Activated naive CD4-positive, alpha-beta T cell (primary cell): ENCODE measurements at places on chromosomes 13 and 19.
A peak's percentile ranks its signal among the peaks of the same experiment; 100 is the strongest.

DNA sequence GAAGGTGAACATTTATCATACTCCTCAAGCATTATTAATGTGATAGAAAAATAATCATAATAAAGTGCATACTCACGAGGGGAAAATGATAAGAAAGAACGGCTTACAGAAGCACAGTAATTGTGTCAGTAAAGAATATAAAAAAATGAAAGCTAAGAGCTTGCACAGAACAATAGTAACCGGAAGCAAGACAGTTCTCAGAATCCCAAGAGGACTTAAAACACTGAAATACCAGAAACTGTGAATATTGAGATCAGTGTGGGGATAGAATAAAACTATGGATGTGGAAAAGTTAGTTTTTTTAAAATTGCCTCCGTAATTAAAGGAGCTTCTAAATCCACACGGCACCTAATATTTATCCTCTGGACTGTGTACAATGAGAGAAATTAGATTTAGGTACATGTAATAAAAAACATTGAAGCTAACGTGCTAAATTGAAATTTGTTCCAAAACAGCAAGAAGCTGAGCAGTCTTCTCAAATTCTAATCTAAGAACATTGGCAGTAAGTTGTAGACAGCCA, 482.7 kb downstream of the SLITRK6 start:
- DNase-seq: no peak

- DNase-seq: no peak
Observed at GRCh38 chr13:80496721-80497397, 155.9 kb upstream of the SPRY2 start.

DNA sequence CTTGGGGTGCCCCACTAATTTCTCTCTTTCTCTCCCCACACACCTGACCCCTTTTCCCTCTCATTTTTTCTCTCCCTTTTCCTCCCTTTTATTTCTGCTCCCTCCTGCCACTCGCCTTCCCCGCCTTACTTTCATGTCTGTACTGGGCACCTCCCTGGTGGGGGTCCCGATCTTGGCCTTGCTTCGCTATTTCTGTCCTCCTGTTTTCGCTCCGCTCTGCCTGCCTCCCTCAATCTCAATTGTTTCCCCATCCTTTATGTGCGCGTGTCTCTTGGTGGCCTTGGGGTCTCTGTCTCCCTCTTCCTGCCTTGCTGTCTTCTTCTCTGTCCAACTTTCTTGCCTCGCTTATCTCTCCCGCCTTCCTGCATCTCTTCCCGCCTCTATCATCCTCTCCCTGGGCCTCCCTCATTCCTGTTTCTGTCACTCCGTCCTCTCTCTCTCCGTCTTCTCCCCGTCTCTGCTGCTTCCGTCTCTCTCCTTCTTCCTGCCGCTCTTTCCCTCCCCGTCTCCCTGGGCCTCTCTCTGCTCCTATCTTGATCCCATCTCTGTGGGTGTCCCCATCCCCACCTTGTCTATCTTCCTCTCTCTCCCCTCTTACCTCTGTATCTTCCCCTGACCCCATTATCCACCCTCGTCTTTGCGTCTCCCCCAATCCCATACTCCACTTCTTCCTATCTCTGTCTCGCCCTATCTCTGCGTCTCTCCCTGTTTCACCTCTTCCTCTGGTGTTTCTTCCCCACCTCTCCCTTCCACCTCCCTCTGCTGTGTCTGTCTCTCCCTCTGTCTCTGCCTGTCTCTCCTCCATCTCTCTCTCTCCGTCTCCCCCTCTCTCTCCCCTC, 4.0 kb downstream of the GRIN2D start:
- no peak for DNase-seq

DNA sequence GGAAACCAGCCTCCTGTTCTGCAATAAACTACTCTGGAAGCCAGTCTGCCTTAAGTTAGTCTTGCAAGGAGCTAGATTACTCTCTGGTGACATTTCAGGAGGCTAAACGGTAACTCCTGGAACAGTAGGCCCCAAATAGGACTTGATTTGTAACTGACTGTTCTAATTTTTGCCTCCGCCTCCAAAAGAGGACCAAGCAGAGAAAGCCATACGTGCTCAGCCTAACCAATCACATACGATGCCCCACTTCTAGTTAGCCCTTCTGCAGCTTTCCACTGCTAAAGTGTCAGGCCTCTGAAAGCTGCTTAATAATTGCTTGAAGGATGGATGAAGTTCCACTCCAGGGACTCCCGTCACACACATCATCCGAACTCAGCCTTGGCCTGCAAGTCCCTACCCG, 744 bp downstream of the ZNF805 start:
- DNase-seq: no peak

- no peak for DNase-seq
Observed at GRCh38 chr13:100361504-100361903, 227.1 kb downstream of the GGACT start.

DNA sequence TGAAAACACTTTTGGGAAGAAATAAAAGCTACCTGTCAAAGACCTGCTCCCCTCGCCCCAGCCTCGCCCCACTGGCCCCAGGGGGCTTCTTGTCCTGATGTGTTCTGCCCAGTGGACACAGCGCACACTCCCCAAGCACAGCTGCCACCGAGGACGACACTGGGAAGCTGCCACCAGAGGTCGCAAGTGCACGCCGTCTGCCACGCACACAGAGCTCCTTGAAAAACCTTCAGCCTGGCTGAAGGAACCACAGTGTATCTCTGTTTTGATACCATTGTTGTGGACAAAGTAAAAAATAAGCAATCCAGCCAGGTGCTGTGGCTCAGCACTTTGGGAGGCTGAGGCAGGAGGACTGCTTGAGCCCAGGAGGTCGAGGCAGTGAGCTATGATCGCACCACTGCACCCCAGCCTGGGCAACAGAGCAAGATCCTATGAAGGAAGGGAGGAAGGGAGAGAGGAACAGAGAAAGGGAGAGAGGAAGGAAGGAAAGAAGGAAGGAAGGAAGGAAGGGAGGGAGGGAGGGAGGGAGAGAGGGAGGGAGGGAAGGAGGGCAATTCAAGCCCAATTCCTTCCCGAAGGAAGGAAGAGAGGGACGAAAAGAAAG, 57.3 kb downstream of the CEBPG start:
- DNase-seq: peak; percentile 33

DNA sequence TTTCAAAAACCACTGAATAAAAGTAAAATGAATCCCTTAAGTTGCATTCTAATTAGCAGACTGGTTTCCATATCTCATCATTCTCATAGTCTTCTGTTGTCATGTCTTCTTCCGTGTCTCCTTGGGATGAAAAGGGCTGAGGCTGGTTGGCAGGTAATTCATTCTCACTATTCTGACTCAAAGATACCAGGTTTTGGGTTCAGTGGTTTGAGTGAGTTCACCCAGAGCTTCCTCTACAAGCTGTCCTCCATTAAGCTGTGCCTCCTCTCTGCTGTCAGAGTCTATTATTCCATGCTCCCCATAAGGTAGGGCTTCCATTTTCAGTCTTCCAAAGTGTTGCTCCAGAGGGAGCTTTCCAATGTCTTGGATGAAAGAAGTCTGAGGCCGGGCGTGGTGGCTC, 68.3 kb downstream of the FNDC3A start:
- no peak for DNase-seq

GRCh38 chr13:67416047-67416925, 186.2 kb upstream of the PCDH9 start:
- no peak for DNase-seq

GRCh38 chr13:33728271-33729037, 89.5 kb upstream of the RFC3 start:
- DNase-seq: no peak

- no peak for DNase-seq
Observed at GRCh38 chr13:29940715-29941114, 90.3 kb upstream of the UBL3 start.

- no peak for DNase-seq
Observed at GRCh38 chr13:91904005-91904404, 505.6 kb downstream of the GPC5 start.

GRCh38 chr13:78712831-78713230, 53.9 kb upstream of the OBI1 start:
- no peak for DNase-seq

DNA sequence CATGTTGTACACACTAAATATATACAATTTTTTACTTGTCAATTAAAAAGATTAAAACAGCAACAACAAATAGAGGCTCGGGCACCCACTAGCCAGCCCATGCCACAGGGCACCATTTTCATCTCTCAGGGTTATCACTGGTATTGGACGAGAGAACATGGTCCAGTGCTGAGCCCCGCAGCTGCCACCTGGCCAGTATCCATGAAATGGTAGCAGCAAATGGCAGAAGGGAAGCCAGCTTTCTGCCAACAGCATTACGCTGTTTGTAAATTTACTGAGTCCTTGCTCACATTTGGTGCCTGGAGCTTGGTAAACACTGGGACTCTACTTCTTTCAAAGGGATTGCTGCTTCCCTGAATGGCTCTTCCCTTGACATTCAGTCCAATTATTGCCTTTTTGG, 87.9 kb upstream of the WASF3 start:
- no peak for DNase-seq

- no peak for DNase-seq
Observed at GRCh38 chr19:741506-742131, 9.3 kb upstream of the MISP start.

GRCh38 chr19:30662211-30662861, 290.2 kb downstream of the ZNF536 start:
- no peak for DNase-seq

GRCh38 chr13:46267166-46267565, 55.4 kb downstream of the LRRC63 start:
- DNase-seq: no peak

DNA sequence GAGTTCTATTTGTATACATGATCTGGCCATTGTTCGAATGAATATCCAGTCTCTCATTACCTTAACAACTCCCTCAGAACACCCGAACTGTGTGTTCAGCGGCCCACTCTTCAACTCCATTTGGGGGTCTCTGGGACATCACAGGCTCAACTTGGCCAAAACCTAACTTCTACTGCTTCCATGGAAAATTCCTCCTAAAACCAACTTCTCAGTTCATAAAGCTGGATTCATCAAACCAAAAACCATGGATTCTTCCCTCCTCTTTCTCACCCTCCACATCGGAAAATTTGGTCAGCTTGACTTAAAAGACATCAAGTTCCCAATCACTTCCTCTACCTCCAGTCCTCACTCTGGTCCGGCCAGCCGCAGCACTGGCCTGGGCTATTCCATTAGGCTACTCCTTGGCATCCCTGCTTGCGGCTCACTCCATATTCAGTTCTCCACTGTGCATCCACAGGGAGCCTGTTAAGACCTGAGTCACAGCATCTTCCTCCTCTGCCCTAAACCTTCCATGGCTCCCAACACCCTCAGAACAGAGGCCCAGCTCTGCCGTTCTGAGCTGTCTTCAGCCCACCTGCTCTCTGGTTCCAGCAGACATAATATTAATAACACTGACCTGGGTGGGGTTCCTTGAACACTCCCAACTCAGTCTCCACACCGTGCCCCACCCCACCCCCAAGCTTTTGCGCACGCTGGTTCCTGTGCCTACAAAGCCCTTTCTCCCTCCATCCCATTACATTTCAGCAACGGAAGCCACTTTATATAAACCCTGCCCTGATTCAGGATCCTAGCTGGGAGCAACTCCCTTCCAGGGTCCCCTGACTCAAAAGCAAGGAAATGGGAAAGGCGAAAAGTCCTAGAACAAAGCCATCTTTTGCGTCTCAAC, 1.1 kb downstream of the ZNF792 start:
- DNase-seq: no peak

GRCh38 chr19:6313398-6313969, 19.9 kb downstream of the ACER1 start:
- DNase-seq: no peak

DNA sequence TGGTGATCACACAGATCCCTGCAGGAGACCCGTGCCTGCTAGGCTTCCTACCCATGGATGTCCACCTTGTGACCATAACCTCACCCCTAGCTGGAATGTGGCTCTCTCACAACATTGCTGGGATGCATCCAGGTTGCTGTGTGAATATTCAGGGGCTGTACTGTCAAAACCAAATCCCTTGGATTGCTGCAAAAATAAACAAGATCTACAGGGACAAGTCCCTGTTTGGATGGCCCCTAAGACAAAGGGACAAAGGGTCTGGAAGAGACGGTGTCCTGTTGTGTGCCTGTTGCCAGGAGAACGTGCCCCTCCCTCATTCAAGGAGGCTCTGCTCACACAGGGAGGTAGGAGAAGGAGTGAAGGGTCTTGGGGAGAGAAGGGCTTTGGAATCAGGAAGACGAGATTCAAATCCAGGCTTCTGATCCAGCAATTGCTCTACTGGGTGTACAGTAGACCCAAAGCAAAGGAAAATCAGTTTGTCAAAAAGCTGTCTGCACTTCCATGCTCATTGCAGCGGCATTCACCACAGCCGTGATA, 89.2 kb upstream of the WASF3 start:
- DNase-seq: no peak

DNA sequence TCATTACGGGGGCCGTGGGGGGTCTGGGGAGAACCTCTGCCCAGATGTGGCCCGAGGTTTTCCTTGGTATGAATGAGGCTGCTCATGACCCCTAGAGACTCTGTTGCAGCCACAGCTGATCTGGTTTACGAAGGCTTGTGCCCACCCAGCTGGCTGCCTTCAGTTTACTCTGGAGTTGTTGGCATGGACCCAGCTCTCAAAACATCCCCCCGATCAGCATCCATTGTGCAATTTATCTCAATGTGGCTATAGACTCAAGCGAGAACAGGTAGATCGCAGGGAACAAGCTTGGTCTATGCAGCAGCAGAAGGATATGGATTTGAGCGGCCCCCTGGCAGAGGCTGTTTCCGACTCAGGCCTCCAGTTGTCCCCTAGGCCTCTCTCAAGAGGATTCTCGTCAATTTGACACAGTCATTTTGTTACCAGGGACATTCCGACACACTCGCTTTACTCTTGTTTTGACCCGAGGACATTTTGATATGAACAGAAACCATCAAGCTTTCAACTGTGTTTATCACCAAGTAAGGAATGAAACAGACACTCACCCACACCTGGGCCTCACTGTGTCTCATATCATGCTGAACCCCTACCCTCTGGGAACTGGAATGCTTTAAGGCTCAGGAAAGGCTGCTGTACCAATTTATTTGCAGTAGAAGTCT, 161.5 kb downstream of the KATNAL1 start:
- no peak for DNase-seq

GRCh38 chr13:80059789-80060188, 281.1 kb downstream of the SPRY2 start:
- DNase-seq: no peak

- no peak for DNase-seq
Observed at GRCh38 chr13:20344836-20345490, 112.8 kb upstream of the GJB6 start.

DNA sequence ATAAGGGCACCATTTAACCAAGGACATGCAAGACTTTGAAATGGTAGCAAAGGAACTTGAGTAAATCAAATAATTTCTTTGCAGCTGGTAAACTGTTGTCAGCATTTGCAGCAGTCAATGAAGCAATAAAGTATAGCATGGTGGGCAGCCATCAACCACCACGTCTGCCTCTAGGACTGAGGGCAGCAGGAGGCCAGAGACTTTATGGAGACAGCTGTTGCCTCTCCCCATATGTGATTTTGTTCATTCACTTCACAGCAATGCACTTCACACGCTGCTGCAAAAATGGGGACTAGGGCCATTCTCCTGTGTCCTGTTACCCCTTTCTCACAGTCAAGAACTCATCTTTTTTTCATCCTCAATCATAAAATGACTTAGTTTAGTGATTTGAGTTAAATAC, 51.3 kb upstream of the PCDH9 start:
- no peak for DNase-seq

- DNase-seq: no peak
Observed at GRCh38 chr13:28513745-28514144, 18.8 kb upstream of the FLT1 start.
